Heart right ventricle (tissue), 16 donors: ENCODE measurements at places on chromosomes 6 and 20.

- no peak for DNase-seq
Measured at GRCh38 chr6:26183237-26183580, 96.0 kb downstream of the HFE start.

DNA sequence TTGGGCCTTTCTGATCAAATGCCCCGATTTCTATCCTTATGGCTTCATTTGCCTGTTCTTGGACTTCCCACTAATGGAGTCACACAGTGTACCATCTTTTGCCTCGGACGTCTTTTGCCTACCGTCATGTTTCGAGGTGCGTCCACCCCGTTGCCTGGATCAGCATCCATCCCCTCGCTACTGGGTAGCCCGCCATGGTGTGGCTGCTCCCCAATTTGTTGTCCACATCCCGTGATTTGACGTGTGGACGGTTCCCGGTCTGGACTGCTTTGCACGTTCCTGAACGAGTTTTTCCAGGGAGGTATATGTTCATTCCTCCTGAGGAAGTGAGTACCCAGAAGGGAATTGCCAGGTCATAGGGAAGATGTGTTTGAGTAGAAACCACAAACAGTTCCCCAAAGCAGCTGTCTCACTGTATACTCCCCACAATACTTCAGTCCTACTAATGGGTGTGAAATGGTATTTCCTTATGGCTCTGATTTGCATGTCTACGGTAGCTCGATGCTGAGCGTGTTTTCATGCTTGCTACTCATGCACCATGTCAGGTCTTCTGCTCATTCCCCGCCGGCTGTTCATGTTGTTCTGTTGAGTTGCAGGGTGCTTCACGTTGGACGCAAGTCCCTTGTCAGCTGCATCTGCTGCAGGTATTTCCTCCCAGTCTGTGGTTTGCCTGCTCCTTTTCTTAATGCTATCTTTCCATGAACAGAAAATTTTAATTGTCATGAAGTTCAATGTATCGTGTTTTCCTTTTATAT, 86.8 kb upstream of the AFDN start:
- no peak for DNase-seq

- peak; percentile 26 for DNase-seq
Measured at GRCh38 chr6:53734473-53735299, 60.1 kb upstream of the LRRC1 start.

- DNase-seq, result no peak
Measured at GRCh38 chr6:162728197-162728596, 423 bp downstream of the PACRG start.

GRCh38 chr6:90048206-90048967, 154.1 kb downstream of the GJA10 start:
- DNase-seq, result no peak
